SJSA1 (cell line): ENCODE measurements at places on chromosomes 12 and 14. TPM values are rescaled to one million over a fixed set of nuclear protein-coding genes. Genes with fewer than 3 reads are reported as not detected.

DNA sequence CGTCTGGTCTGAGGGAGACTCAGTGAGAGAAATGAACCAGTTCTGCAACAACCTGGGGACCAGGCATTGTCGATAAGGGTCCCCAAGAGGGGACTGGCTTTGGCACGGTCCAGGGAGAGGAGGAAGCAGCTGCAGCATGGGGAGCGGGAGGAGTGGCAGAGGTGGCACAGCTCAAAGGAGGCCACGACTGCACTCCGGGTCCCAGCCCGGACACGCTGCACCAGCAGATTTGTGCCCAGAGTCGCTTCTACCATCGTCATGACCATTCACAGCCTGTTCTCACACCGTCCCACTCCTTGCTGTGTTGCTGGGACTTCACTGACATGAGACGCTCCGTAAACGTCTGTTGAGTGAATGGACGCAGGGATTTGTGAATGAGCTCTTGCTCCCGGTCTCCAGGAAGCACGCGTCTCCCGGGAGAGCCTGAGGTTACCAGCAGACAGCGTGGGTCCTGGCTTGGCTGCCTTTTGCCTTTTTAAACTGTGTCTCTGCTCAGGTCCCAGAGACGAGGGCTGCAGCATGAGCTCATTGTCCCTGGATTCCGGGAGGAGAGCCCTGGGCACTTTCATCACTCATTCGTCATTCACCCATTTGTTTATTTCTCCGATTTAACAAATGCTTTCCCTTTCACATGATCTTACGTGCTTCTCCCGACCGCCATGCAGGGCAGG lies 137.0 kb downstream of the PIWIL1 start:
- no peak for DNase-seq

CLEC2A gene
- not detected in 2 replicates for total RNA-seq

LRRC43 gene
- not detected in 2 replicates for total RNA-seq

TTC8 gene
- 24.6 and 25.7 TPM in 2 replicates for total RNA-seq

ZDHHC22 gene
- total RNA-seq: 0.03 TPM in 1 of 2 replicates, not detected in the other
